ENCODE measurements at places on chromosomes 6 and 20.

DNA sequence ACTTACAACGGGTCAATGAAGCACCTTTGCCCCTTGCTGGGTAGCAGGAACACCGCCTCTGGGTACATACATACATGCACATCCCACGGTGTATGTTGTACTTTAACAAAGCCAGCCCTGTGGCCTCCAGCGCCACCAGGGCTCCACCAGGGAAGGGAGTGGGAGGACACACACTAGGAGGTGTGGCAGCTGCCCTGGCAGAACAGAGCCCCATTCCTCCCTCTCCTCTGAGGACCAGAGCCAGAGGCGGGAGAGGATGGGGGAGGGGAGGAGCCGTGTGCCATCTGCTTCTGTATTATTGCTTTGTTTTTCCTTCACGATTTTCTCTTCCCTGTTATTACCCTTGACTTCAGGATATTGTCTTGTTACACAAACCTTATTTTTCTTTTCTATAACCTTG is 105.8 kb upstream of the TRAF3IP2 start:
- no peak for DNase-seq

- no peak for DNase-seq
Observed at GRCh38 chr20:51535674-51536073, 6.8 kb downstream of the NFATC2 start.

- no peak for DNase-seq
Observed at GRCh38 chr6:148016013-148016412, 326.6 kb upstream of the SASH1 start.

DNA sequence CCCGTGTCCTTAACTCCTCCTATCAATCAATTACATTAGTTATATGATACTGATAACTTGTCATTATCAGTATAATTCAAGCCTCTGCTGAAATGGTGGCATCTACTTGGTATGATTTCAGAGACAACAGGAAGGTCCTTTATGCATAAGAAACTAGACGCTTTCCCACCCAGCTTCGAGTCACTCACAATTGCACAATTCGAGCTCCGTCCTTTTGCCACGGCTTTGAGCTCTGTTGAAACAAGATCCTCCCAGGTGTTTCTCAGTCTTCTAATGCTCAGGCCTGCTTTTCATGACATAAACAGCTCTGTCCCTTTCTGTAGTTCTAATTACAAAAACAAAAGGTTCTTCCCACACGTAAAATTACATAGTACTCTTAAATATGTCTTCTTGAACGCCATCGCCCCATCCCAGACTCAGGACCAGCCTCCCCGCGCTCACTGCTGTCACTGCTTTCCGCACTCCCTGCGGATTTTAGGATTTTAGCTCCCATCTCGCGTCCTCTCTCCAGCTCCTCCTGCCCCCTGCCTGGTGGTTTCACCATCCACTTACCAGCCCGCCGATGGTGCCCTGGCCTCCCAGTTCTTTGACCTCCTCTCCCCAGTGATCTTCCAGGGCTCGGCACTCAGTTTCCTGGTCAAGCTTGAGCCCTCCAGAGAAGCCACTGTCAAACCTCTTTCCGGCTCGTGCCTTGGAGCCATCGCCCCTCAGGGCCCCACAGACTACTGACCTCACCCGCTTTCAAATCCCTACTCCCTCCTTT is 23.2 kb upstream of the PNPLA1 start:
- DNase-seq = peak; percentile 63

DNA sequence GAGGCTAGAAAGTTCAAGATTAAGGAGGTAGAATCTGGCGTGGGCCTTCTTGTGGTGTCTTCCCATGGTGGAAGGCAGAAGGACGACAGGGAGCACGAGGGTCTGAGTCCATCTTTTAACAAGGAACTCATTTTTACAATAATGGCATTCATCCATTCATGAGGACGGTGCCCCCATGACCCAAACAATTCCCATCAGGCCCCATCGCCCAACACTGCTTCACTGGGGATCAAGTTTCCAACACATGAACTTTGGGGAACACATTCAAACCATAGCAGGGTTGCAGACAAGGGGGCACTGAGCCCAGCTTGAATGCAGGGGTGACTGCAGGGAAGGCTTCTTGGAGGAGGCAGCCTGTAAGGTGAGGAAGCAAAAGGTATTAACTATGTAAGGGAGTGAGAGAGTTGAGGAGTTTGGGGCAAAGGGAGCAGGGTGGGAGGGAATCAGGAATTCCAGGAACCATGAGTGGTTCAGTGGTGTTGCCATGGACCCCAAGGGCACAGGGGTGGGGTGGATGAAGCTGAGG is 5.5 kb downstream of the RAB44 start:
- no peak for DNase-seq

- DNase-seq = peak; percentile 63
Observed at GRCh38 chr20:36573798-36574365, 485 bp downstream of the TGIF2 start.

DNA sequence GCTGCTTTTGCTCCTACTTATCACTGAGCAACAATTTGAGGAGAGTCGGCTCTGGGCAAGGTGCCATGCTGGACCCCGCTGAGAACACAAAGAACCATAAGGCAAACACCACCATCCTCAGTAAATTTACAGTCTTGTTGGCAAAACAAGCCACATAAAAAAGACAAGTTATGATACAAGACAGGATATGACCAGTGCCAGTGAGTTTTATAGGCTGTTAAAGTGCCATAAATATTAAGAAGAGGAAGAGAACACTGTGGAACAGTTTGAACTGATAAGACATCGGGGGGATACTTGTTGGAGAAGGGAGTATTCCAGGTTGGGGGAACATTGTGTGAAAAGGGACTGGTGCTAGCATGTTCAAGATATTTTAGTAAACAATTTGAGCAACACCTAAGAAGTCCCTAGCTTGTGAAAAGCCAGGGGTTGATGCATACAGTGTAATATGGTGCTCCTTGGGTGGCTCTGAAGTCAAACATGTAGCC is 25.3 kb upstream of the RIPOR2 start:
- no peak for DNase-seq

- DNase-seq = no peak
Observed at GRCh38 chr6:100719883-100720682, 161.0 kb downstream of the ASCC3 start.

DNA sequence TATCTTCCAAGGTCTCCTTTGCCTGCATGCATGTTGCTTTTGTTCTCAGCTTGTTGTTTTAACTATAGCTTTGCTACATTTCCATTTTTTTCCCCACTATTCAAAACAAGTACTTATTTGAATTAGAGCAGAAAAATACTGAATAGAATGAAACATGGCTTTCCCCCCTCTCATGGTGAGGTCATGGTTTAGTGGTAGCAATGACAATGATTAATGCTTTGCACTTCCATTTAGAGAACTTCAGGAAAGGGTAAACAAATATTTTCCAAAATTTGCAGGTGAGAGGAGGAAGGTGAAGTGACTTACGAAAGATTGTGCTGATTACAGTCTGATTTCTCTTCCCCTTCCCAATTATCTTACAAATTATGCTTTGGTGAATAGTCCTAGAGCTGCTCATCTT is 47.8 kb upstream of the TRAF3IP2 start:
- DNase-seq = no peak

DNA sequence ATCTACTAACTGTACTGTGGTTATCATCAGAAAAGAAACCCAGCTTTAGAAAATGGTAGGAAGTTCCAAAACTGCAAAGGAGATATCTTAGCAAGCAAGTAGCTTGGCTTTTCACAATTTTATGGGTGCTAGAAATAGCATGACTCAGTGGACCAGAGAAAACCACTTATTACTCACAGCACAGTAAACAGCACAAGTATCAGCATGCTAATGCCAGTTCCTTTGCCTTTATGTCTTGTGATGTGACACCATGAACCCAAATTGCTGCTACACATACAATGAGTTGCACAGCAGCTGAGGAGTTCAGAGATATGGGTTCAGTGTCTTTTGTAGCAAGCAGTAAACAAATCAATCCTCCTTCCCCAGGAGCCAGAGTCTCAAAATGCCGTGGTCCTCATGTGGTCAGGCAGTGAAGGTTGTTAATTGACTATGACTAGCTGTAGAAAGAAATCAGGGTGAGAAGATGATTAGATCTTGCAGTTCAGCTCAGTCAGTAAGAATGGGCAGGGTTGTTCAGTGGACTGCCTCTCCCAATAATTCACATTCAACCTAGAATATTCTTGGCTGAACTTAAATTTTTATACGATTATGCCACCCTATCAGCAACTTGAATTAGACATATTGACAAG is 73.3 kb downstream of the OPRM1 start:
- DNase-seq = no peak

DNA sequence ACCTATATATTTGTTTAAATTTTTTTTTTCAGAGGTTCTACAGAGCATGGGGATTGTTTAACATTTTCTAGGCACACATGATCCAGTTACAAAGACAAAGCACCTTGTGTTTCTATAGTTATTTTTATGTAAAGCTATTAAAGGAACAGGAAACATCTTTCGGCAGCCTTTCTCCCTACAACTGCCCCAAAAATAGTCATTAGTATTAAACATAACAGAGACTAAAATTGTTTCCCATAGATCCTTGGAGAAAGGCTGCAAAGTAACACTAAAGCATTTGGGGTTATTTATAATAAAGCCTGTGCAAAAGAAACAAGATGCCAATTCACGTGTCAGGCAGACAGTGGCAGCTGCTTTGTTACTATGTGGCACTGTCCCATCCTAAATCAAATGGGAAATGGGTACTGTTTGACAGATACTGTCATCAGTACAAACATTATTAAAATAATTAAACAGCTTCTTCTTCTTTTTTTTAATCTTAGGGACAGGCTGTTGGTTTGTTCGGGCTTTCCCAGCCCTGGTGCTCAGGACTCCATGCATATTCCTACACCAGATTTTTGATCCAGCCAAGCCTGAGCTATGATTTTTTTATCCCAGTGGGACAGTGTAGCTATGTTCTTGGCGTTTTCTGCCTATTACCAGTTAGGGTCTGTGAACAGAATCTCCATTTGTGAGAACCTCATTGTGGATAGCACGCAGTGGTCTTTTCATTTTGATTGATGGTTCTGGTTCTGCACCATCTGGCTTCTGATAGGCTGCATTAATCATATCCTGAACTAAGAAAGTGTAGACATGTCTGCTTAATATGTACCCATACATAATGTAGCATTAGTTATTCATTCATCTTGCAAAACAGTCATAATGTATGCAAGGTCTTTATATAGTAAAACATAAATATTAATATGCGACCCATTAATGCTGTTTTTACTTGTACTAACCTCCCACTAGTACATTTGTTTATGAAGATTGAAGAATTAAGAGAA is 460.4 kb upstream of the SOX4 start:
- no peak for DNase-seq

- peak; percentile 44 for DNase-seq
Observed at GRCh38 chr6:150417899-150418826, 49.4 kb downstream of the IYD start.

- no peak for DNase-seq
Observed at GRCh38 chr6:29651413-29652197, 5.3 kb upstream of the MOG start.

DNA sequence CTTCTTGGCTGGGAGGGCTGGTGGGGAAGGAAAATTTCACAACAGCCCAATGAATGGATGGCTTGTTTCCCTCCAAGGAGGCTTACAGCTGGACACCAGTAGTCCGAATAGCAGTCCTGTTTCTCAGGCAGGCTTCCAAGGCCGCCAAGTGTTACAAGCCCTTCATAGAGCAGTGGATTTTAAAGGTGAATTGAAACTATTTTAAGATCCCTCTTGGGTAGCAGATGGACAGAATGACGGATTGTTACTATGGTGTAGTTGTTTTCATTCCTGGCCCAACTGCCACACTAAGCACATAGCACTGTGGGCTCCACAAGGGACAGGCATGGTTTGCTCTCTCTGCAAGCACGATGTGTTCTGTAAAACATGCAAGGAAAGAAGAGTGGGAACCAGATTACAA is 203.3 kb upstream of the TAB2 start:
- DNase-seq = no peak

- DNase-seq = no peak
Observed at GRCh38 chr20:20060234-20060998, 8.1 kb downstream of the CFAP61 start.

GRCh38 chr6:90583179-90583835 is 3.6 kb downstream of the MAP3K7 start:
- DNase-seq = no peak

- no peak for DNase-seq
Observed at GRCh38 chr6:118630067-118630466, 21.3 kb downstream of the CEP85L start.

- peak; percentile 88 for DNase-seq
Observed at GRCh38 chr6:166956444-166957086, at the start of gene RNASET2. RNASET2 (minus strand) TSS chr6:166956550; CDS start chr6:166956182, 368 bp downstream.

GRCh38 chr20:32761831-32762753 is at the start of gene DNMT3B:
DNMT3B (plus strand) TSS chr20:32762385; CDS start chr20:32780324, 17,939 bp downstream.
- peak; percentile 58 for DNase-seq

DNA sequence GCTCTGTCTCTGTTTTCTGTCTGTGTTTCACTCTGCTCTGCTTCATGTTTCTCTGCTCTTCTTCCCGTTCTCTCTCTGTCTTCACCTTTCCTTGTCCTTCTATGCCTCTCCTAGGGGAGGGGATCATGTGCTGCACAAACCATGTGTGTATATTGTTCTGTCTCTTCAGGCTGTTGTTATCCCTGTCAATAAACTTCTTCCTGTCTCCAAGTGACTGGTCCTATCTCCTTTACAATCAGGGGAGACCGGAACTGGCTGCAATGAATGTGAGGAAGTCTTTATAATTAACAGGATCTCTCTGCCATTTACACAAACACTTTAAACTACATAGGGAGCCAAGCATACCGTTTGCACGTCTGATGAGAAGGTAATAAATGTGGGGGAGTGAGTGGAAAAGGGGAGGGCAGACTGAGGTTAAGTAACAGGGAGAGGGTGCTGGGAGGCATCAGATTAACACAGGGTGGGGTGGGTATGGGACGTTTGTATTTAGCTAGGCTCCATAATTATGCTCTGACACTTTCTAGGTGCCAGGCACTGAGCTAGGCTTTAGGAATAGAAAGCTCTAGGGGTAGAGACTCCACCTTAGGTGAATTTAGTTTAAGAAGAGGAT is 626.1 kb downstream of the DHX35 start:
- DNase-seq = no peak

DNA sequence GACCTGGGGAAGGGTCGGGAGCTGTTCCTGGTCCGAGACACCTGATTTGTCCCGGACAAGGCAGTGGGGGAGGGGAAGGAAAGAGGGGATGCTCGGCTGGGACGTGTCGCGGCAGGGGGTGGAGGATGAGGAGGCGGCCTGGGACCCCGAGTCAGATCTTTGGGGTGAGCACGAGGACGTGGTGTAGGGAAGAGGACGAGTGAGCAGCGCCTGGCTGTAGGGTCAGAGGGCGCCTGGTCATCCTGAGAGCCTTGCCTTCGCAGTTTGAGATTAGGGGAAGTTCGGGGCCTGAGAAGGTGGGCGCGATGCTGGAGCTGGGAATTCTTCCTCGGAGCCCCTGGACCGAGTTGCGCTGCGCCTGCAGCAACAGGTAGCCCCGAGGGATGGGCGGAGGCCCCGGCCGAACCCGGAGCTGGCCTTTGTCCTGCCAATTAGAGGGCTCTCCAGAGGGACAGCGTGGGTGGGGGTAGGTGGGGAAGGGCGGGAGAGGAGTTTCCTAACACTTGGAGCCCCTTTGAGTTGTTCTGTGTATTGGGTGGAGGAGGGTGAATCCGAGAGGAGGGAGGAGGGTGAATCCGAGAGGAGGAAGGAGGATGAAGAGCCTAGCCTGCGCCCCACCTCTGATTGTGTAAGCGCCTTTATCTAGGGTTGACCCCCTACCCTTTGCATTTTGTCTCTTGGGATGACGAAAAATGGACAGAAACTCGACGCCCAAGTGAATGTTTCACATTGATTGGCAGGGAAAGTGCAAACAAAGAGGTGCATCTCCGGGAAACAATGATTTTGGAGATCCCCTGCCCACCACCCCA is 72.0 kb downstream of the SOX4 start:
- DNase-seq = no peak
